ENCODE measurements at places on chromosomes 7 and 10.
A peak's percentile ranks its signal among the peaks of the same experiment; 100 is the strongest.

DNA sequence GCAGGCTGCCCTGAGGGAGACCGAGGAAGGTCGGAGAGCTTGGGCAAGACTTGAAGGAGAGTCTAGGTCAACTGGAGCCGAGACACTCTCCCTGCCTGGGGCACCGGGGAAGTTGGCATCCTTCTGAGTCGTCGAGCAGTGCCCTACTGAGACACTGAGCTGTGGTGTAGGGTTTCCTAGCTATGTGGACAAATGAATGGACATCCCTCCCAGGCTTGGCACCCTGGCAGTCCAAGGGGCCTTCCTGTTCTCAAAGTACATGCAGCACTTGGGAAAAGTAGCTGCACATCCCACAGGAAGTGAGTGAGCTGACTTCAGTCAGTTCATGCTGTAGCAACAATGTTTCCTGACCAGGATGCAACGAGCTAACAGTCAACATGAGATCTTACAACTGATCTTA lies 57.2 kb upstream of the INPP5A start:
- DNase-seq, result no peak

DNA sequence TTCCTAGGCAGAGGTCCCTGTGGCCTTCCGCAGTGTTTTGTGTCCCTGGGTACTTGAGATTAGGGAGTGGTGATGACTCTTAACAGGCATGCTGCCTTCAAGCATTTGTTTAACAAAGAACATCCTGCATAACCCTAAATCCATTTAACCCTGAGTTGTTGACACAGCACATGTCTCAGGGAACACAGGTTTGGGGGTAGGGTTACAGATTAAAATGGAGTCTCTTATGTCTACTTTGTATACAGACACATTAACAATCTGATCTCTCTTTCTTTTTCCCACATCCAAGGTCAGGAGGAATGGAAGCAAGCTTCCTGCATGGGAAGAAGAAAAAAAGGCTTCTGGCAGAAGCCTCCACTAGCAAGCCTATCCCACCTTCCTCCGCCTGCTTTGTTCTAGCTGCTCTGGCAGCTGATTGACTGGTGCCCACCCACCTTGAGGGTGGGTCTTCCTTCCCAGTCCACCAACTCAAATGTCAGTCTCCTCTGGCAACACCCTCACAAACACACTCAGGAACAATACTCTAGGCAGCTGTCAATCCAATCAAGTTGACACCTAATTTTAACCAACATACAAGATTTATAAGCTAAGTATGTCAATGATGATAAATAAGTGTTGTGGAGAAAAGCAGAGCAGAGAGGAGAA lies 176.5 kb upstream of the CCZ1B start:
- no peak for DNase-seq

GRCh38 chr10:43236176-43236850 lies 30.6 kb downstream of the RASGEF1A start:
- DNase-seq, result no peak

- no peak for DNase-seq
Observed at GRCh38 chr10:30098629-30099028, 39.2 kb upstream of the JCAD start.

GRCh38 chr10:52283174-52283573 lies 30.9 kb upstream of the DKK1 start:
- no peak for DNase-seq

GRCh38 chr7:7761340-7761973 lies 43.0 kb upstream of the RPA3 start:
- DNase-seq, result no peak

DNA sequence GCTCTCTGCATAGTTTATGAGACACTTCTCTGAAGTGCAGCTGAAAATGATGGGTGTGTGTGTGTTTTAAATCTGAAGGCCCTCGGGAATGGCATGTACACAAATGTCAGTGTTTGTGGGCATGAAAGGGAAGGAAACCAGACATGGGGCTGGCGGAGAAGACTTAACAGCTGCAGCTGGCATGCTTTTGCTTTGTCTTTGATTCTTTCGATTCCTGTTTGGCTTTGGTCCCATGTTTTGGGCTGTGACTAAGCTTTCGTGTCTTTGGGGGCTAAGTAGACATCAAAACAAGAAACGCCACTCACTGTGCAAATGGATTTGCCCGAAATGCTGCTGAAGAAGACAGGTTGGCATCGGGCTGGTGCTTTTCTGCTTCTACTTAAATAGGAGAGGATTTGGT lies 179.3 kb downstream of the PFKFB3 start:
- peak; percentile 25 for DNase-seq

- no peak for DNase-seq
Observed at GRCh38 chr7:33517191-33517590, 387.8 kb downstream of the BBS9 start.

DNA sequence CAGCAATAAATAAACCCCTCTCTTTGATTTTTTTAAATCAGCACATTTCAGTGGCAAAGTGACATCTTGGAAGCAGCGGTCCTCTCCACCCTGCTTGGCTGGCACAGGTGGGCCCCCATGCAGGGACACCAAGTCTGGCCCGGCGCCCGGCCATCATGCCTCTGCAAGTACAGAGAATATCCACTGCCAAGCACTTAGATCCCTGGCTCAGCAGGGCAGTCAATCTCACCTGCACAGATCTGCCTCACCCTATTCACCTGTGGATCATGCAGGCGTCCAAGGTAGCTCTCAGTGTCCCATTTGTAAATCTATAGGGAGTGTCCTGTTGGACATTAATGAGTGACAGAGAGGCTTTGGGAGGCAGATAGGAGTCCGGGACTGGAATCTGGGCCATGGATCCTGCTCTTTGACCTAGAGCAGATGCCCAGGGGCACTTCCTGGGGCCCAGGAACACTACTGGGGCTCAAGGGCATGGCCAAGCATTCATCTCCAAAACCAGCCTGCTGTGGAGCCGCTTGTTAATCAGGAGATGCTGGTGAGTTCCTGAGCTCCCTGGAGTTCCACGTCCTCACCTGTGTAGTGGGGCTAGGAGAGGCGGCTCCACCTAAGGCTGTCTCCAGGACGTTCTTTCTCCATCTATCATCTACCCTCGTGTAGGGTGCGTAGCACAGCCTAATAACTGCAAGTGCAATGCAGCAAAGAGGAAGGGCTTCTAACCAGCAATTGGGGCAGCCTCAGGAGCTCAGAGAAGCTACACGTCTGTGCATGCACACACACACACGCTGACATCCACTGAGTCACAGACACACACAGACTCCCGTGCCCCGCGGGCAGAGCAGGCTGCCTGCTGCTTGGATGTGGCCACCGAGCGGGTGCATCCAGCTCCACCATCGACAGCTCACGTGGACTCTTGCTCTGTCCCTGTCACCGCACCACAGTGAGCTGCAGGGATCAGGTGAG lies 123.6 kb downstream of the OAT start:
- no peak for DNase-seq

- DNase-seq, result no peak
Observed at GRCh38 chr7:55472928-55473725, 99.2 kb downstream of the VOPP1 start.

DNA sequence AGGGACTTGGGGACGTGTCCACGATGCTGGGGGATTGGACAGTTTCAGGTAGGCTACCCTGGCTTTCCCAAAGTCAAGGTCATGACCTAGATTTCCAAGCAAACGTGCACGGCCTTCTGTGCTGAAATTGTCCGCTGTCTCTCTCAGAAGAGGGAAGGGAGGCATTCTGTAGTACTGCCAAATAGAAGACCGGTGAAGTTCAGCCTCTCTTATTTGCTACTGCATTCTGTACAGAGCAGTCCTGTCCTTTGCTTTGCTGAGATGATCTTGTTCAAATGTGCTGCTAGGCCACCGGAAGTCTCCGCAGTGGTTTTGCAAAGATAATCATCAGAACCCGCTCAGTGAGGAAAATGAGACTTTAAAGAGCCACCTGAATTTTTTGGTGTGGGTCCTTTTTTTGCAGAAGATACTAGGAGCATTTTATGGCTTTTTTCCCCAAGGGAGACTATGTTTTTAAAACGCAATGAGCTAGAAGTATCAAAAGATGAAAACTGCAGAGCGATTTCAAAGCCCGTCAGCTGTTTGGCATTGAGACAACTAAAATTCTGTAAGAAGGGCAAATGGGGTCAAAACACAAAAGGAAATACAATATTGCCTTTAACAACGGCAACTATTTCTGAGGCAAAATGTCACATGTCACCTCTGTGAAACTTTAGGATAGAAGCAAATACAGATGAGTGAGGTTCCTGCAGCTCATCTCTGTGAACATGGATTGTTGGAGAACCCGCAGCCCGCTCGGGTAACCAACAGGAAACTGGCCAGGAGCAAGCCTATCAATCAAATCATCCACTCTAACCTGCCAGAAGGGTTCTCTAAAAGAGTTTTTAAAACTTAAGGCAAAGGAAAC lies 1.3 kb upstream of the NMT2 start:
- DNase-seq, result peak; percentile 59

- no peak for DNase-seq
Observed at GRCh38 chr10:87600581-87600980, 59.1 kb upstream of the PAPSS2 start.

- DNase-seq, result no peak
Observed at GRCh38 chr10:131227163-131227740, 84.3 kb downstream of the TCERG1L start.

- no peak for DNase-seq
Observed at GRCh38 chr10:68829952-68830351, 2.6 kb downstream of the STOX1 start.

GRCh38 chr7:88500131-88500530 lies 193.4 kb upstream of the STEAP4 start:
- DNase-seq, result no peak

GRCh38 chr7:151060113-151060415 lies 675 bp downstream of the SLC4A2 start:
- no peak for DNase-seq

GRCh38 chr10:127600479-127600878 lies 51.4 kb downstream of the NPS start:
- no peak for DNase-seq

GRCh38 chr10:58424176-58424575 lies 39.0 kb downstream of the TFAM start:
- no peak for DNase-seq

- no peak for DNase-seq
Observed at GRCh38 chr10:93379731-93380575, 102.2 kb downstream of the MYOF start.

DNA sequence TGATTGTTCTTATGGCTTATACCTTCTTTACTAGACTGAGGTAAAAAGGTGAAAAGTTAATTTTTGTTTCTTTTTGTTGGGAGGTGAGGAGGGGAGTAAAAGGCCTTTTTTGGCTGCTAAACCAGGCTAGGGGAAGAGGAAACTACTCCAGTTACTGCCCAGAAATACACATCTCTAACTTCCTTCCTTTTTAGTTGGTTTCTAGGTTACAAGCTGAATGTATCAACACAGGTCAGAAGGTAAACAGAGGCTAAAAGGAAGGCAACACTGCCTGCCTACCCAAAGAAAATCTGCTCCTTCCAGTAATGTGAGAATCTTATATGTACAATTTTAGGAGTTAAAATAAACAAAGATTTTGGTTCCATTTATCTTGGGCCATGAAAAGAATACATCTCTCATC lies 140.4 kb downstream of the NRBF2 start:
- no peak for DNase-seq

DNA sequence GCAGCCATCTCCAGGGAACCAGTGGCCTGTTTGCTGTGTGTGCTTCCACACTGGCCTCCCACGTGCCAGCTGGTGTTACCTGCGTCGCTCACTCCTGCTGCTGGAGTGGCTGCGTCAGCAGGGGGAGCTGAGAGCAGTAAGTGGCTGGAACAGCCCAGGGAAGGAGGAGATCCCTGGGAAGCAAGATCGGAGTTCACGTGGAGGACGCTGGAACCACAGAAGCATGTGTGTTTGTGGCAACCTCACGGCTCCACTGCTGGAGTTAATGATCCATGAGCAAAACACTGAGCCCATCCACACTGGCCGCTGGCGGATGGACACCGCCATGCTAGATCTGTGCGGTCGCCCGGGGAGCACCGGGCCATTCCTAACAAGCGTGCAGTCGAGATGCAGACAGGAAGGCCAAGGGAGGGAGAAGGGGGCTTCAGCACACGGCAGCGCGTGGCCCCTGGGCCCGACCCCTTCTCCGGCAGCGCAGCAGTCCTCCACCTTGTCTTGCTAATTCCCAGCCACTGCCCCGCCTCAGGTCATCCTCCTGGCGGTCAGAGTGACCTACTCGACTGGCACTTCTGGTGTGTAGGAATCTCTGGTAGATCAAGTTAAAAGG lies 68.5 kb upstream of the EEPD1 start:
- DNase-seq, result no peak

GRCh38 chr7:3548815-3549214 lies 247.8 kb downstream of the SDK1 start:
- no peak for DNase-seq

GRCh38 chr10:124711145-124711544 lies 33.0 kb downstream of the FAM53B start:
- DNase-seq, result no peak

DNA sequence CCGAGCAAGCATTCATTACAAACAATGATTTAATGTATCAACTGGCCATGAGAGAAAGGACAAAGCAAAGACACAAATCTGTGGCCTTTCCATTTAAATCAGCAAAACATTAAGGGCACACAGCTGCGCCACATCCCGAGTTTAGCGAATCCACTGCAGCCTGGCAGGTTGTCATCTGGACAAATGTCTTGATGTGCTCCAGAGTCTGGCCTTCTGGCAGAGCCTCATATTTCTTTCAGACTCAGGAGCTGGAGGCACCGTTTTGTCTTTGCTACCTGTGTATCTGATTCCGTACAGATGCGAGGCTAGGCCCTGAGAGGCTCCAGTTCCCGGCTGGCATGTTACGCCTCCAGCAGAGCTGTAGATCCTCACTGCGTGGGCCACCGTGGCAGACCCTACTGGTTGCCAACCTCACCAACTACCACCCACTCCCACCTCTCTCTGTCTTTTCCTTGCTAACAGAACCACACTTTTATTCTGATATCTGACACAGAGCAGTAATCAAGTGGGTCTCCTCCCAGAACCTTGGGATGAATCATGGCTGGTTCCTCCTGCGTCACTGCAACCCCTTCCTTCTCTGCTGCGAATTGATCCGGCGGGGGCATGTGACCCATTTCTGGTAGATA lies 40.9 kb upstream of the EFCAB10 start:
- no peak for DNase-seq

DNA sequence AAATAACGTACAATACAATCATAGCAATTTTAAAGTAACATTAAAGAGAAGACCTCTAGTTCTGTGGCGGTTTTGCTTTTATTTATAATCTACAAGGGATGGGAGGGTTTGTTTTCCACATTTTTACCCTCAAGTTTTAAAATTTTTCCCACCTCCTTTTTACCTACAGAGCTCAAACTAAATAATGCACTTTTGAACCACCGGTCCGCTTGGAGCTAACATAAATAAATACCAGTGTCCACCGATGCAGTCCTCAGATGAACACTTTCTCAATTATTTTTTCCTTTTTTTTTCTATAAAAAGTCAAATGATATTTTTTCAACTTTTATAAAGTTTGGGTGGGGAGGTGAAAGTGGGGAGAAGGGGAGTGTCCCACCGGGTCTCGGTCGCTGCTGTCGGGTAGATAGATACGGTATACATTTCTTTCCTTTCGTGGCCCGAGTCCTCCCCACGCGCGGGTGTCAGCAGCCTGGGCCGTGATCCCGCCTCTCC lies 3.3 kb downstream of the ZNF503 start:
- DNase-seq, result no peak
